ENCODE measurements at places on chromosomes 6 and 20.
A peak's percentile ranks its signal among the peaks of the same experiment; 100 is the strongest.

GRCh38 chr20:4683261-4683660, 38.4 kb upstream of the PRND start:
- no peak for DNase-seq

GRCh38 chr6:140385679-140386078, 1011.2 kb upstream of the CITED2 start:
- no peak for DNase-seq

DNA sequence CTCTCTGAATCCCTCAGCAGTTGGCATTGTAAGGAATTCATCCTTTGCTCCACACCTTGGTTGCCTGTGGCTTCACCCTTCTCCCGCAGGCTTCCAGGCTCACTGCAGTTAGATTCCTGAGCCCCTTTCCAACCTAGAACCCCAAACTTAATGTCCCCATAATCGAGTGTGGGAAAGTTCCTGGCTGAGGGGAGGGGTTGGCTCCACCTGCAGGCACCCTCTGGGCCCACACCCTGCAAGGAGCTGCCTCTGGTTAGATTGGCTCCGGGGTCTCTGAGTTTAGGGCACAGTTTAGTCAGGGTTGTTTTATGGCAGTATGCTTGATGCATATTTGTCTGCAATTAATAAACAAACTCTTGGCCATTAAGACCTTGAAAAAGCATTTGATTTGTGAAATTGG, 63.4 kb downstream of the MTHFD1L start:
- no peak for DNase-seq

- DNase-seq, result peak; percentile 38
Measured at GRCh38 chr6:14711056-14711703, 534.7 kb upstream of the JARID2 start.

DNA sequence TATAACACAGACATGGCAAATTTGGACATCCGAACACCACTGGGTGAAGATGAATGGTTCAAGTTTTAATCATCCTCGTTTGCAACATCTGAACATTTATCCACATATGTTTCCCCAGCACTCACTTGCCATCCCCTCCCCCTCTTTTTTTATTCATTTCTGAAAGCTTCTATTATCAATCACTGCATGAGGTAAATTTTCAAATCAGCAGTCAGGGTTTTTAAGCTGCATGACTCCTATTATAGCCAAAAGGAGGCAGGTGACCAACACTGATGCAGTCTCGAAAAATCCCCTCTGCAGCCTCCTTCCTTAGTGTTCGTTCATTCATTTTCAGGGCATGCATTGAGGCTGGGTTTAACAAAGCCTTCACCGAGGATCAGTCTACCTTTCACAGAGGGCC, 530.8 kb upstream of the JARID2 start:
- DNase-seq, result no peak

DNA sequence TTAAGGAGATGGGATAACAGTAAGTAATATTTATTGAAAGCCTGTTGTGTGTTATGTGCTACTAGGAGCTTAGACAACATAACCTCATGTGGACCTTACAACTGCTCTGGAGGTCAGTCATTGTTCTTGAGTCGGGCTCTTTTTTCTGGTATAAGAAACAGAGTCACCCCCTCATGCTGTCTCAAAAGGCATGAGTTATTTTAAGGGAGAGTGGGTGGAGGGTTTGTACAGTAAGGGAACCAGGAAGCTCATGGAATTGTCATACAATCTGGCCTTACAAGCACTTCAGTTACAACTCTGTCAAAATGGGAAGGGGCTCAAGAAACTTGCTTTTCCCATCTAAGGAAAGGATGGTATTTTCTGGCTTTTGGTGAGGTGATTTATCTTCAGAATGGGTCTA, 16.5 kb upstream of the DSE start:
- DNase-seq, result no peak

- DNase-seq, result no peak
Measured at GRCh38 chr6:105872249-105872648, 213.9 kb upstream of the PRDM1 start.

DNA sequence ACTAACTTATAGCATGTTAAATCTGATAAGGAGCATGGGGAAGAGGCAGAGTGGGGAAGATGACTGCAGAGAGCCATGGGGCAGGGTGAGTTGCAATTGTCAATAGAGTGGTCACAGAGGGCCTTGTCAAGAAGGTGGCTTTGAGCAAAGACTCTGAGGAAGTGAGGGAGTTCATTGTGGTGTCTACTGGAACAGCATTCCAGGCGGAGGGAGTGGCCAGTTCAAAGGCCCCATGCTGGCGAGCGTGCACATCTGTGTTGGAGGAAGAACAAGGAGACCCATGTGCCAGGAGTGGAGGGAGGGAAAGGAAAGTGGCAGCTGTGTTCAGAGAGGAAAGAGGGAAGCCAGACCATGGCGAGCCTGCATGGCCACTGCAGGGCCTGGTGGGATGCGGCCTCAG, 15.8 kb upstream of the GPR6 start:
- DNase-seq, result no peak

- no peak for DNase-seq
Measured at GRCh38 chr20:62294516-62294915, 8.3 kb upstream of the ADRM1 start.

GRCh38 chr20:37804584-37805566, 98.1 kb upstream of the VSTM2L start:
- DNase-seq, result no peak

DNA sequence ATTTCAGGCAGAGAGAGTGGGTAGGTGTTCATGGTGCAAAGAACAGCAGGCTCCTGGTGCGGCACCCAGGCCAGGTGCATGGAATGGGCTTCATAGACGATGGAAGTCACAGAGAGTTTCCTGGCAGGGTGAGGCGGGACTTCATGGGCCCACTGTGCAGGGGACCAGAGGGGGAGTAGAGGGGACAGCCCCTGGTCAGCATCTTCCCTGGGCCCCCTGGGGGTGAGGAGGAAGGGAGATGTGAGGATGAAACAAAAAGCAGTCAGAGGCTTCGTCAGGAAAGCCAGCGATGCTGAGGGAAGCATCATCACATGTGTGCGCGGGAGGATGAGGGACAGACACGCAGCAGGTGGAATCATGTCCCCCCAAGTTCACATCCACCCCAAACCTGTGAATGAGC, 2.4 kb upstream of the THBS2 start:
- no peak for DNase-seq

- DNase-seq, result peak; percentile 50
Measured at GRCh38 chr6:159935065-159935464, 33.8 kb upstream of the IGF2R start.

GRCh38 chr6:144578385-144579350, 293.5 kb downstream of the UTRN start:
- peak; percentile 43 for DNase-seq

GRCh38 chr6:29864037-29864810, 36.6 kb downstream of the HLA-G start:
- no peak for DNase-seq

DNA sequence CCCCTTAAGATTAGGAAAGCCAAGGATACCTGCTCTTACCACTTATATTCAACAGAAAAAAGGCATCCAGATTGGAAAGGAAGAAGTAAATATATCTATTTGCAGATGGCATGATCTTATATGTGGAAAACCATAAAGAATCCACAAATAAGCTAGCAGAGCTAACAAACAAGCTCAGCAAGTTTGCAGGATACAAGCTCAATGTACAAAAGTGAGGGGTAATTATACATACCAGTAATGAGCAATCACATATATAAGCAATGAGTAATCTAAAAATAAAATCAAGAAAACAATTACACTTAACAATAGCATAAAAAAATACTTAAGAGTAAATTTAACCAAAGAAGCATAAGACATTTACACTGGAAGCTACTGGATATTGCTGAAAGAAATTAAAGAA, 31.6 kb upstream of the HMGN3 start:
- DNase-seq, result no peak

DNA sequence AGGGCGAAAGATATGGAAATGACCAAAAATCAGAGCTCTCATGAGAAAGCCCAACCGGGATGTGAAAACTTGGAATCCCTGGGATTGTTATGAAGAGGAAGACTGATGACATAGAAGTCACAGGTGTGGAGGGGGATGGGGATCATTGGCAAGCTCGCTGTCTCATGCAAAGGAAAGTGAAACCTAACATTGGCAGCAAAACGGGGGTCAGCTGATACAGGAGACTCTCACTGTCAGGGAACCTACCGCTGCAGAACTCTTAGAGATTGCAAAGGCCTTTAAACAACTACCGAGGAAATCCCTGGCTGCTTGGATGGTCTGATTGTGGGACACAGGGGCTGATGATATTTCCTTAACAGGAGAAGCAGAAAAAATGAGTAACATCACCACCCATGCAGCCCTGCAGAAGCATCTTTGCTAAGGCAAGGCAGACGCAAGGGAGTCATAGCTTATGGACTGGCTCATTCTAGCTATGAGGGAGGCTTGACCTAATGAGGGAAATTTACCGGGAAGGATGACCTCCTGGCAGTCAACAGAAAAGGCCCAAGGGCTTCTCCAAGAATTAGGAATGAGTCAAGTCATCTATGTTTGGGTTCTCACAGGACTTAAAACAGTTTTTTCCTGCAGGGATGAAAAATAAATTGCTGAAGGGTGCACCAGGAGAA, 7.0 kb downstream of the MUC21 start:
- DNase-seq, result no peak

Data from fibroblast of gingiva (primary cell).